ENCODE measurements at places on chromosomes 2 and 18.

DNA sequence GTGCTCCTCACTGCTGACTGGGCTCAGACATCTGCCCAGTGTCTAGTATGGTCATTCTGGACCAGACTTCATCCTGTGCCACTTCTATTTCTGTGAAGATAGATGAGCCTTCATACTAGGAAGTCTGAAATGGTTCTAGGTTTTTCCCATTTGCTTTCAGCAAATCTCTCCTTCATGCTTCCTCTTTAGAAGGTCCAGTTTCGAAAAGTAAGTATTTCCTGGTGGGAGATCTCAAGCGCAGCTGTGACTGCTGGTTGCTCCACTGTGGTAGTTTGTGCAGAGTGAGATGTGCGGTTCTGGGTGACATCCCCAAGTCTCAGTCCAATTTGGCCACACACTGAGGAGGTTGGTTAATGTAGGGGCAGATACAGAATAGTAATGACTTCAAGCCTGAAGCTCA is 14.4 kb downstream of the IL36B start:
- DNase-seq = no peak

GRCh38 chr18:70645971-70646370 is 357.1 kb downstream of the SOCS6 start:
- no peak for DNase-seq

DNA sequence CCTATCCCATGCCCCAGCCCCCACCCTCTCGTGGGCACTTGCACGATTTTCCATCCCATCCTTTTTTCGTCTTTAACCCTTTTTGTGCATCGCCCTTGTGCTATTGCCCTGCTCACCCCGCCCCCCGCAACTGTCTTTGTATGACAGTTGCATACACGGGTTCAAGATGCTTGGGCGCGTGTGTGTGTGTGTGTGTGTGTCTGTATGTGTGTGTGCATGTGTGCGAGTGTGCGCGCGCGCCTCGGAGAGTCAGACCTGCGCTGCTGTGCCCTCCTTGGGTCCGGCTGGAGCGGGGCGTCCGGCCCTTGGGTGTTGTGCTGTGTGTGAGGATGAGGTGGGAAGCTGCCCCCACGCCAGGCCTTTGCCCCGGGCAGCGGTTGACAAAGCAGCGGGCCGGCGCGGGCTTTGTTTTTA is 230.7 kb downstream of the HAUS1 start:
- DNase-seq = no peak

DNA sequence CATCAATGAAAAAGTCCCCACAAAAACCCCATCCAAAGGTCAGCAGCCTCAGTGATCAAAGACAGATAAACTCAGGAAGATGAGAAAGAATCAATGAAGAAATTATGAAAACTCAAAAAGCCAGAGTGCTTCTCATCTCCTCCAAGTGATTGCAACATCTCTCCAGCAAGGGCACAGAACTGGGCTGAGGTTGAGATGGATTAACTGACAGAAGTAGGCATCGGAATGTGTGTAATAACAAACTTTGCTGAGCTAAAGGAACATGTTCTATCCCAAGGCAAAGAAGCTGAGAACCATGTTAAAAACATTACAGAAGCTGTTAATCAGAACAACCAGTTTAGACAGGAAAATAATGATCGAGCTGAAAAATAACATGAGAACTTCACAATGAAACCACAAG is 442.8 kb upstream of the SYT4 start:
- DNase-seq = no peak

DNA sequence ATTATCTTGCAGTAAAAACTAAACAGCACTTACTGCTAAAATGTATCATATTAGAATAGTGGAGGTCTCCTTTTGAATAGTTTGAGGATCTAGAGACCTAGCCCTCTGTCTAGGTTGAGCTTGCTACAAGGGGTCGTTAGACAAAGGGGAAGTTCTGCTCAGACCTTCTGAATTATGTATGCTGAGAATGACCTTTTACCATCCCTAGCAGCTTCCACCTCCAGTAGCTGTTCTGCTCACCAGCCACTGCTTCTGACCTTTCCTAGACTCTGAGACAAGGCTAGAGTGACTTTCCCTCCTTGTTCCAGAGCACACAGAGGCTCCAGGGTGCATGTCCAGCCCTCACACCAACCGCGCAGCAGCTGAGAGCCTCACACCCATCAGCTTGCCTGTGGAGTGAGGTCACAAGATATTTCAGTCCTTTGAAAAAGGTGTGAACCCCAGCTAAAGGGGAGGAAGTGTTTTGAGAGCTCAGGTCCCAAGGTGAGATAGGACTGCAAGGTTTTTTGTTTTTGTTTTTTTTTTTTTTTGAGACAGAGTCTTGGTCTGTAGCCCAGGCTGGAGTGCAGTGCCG is 289.3 kb upstream of the TNP1 start:
- no peak for DNase-seq

- DNase-seq = no peak
Measured at GRCh38 chr2:102051692-102052277, 60.0 kb downstream of the IL1R2 start.

GRCh38 chr2:213032607-213033006 is 118.8 kb downstream of the IKZF2 start:
- DNase-seq = no peak

DNA sequence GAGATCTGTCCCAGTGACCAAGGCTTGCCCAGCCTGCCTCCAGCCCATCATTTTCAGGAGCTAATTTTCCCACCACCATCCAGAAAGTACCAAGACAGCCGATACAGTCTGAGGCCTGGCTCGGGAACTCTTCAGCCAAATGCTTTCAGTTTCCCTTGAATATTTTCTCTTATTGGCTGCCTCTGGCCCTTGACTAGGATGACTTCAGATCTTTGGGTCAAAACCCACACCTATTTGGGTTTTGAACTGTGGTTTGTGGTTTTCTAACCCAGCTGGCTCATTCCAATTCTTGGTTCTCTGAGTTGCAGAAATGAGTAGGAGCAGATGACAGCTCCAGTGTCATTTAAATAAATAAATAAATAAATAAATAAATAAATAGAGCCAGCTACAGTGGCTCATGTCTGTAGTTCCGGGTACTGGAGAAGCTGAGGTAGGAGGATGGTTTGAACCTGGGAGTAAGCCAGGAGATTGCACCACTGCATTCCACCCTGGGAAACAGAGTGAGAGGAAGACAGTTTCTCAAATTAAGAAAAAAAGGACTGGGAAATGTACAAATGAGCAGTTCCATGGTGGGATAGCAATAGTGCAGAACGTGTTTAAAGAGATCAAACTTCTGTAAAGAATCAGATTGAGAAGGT is 465.0 kb upstream of the SOX11 start:
- DNase-seq = no peak

GRCh38 chr2:161746891-161747535 is 122.8 kb downstream of the SLC4A10 start:
- no peak for DNase-seq

GRCh38 chr18:50104421-50104820 is 90.5 kb downstream of the MYO5B start:
- no peak for DNase-seq

DNA sequence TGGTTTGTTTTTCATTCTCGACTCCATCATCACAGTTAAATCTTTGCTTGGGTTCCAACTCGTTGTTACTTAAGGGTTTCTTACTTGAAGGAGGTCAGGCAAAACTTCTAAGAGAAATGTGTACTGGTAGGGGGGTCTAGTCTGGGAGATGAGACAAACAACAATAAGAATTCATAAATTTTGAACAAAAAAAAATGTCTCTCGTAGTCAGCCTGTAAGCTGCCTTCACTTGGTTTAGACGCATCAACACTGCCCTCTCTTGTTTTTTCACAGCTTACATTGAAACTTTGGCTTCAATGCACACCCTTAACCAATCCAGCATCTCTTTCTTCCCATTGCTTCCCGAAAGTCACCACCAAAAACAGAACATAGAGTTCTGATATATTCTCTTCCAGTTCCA is 576.4 kb upstream of the PIK3C3 start:
- no peak for DNase-seq

- DNase-seq = no peak
Measured at GRCh38 chr2:176085120-176085788, 1.5 kb upstream of the EVX2 start.

GRCh38 chr2:23401427-23402204 is 16.6 kb downstream of the KLHL29 start:
- no peak for DNase-seq

GRCh38 chr18:46155641-46156051 is 51.5 kb downstream of the HAUS1 start:
- no peak for DNase-seq

DNA sequence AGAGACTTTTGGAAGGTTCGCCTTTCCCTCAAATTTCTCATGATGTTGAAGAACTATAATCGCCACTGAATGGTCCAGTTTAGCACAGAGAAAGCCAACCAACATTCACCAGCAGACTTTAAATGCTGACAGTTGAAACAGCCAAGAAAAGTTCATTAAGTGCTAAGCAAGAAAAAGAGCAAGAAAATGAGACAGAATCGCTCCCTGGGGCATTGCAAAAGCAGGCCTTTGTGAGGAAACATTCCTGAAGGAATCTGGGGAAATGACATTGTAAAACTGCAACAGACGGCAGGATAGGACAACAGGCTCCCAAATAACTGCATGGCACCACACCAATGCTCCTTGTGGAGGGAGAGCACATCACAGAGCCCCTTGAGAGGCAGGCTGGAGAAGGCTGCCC is 269.3 kb upstream of the ID2 start:
- DNase-seq = no peak

GRCh38 chr2:98216616-98217015 is 129.6 kb upstream of the CNGA3 start:
- DNase-seq = no peak

GRCh38 chr2:21676041-21676440 is 552.3 kb downstream of the TDRD15 start:
- no peak for DNase-seq

GRCh38 chr2:190043441-190043840 is 19.1 kb downstream of the MSTN start:
- no peak for DNase-seq

- DNase-seq = no peak
Measured at GRCh38 chr2:23703583-23704385, 223.1 kb downstream of the ATAD2B start.

- no peak for DNase-seq
Measured at GRCh38 chr2:219399716-219400478, 12.2 kb upstream of the DNPEP start.

GRCh38 chr2:210617732-210618330 is 61.4 kb downstream of the CPS1 start:
- DNase-seq = no peak

DNA sequence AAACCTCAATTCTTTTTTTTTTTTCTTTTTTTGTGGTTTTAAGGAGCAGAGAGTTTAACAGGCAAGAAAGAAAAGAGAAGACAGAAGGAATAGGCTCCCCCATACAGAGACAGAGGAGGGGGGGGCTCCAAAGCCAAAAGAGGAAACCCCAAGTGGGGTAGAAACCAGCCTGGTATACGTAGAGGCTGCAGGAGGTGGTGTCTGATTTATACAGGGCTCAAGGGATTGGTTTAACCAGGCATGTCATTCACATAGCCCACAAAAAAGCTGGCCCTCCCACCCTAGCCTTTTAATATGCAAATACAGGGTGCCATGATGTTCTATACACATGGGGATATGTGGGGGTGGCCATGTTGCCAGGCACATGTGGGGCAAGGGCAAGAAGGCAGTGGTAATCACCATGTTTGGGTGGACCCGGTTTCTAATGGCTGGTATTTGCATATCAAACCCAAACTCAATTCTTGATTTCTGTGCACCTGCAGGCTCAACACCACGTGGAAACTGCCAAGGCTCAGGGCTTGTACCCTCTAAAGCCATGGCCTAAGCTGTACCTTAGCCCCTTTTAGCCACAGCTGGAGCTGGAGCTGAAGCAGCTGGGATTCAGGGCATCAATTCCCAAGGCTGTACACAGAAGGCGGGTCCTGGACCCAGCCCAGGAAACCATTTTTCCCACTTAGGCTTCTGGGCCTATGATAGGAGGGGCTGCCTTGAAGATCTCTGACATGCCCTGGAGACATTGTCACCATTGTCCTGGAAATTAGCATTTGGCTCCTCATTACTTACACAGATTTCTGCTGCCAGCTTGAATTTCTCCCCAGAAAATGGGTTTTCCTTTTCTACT is 170.3 kb downstream of the MAIP1 start:
- no peak for DNase-seq

- DNase-seq = no peak
Measured at GRCh38 chr18:62999392-62999791, 284.1 kb downstream of the PHLPP1 start.

GRCh38 chr2:157256626-157257025 is 879 bp upstream of the GALNT5 start:
- no peak for DNase-seq

DNA sequence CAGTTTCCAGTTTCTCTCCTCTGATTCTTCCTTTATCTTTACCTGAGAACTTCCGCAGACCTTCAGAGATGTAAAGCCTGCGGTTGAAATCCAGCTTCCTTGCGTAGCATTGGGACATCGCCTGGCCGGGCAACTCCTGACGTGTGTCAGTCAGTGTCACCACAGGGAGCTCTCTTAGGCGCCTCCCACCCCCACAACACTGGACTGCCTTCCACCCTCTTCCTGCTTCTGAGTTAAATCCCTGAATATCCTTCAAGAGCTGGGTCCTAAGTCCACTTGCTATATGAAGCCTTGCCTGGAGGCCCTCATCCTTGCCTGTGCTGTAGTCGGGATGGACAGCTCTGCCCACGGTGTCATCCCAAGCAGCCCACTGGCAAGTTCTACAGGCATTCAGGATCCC is 179.4 kb downstream of the SEPTIN10 start:
- no peak for DNase-seq

DNA sequence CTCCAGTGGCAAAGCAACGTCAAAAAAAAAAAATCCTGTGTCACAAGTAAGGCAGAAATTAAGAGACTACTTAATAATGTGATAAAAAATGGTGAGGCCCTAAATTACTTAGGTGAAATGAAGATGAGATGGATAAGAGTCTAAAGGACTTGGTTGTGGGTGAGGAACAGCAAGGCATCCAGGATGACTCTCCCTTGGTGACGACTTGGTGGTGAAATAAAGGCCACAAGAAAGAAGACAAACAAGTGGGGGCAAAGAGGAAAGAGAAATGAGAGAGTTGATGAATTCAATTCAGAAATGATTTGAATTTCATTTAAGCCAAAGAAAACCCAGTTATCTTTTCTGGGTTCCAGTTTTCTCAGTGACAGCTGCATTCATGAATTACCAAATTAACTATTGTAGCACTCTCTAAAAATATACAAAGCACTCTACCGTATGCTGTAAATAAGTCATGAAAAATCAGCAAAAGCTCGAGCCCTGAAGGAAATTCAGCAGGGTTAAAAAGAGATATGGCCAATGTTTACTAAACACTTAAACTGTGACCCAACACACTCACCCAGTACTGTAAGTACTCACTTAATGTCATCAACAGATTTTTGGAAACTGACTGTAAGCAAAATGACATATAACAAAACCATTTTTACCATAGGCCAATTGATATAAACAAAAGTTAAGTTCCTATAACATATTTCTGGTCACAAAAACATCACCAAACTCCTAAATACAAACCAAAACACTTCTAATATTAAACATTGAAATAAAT is 1.4 kb downstream of the METTL8 start:
- DNase-seq = no peak
